Stimulated activated CD8-positive, alpha-beta memory T cell treated with anti-CD3 and anti-CD28 coated beads, Interleukin-4, amount 100 ng/mL, for 1 hour (primary cell): ENCODE measurements at places on chromosomes 4 and X.

DNA sequence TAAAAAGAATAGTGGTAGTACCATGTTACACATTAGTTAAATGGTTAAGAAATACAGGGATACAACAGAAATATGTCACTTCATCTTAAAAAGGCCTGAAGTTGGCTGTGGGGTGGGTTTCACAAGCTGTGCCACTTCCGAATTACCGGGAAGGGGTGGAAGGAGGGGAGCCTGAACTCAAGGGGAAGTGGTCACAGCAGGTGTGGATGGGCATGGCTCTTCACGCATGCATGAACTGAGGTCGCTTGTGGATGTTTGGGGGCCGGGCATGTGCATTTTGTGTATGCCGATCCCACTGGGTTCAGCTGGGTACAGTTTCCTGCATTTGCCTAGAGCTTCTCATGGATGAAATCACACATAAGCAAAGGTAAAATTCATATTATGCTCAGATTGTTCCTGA is 64.9 kb downstream of the CLCN4 start:
- DNase-seq, result no peak

GRCh38 chr4:25953740-25954139 is 39.7 kb downstream of the SMIM20 start:
- no peak for DNase-seq

DNA sequence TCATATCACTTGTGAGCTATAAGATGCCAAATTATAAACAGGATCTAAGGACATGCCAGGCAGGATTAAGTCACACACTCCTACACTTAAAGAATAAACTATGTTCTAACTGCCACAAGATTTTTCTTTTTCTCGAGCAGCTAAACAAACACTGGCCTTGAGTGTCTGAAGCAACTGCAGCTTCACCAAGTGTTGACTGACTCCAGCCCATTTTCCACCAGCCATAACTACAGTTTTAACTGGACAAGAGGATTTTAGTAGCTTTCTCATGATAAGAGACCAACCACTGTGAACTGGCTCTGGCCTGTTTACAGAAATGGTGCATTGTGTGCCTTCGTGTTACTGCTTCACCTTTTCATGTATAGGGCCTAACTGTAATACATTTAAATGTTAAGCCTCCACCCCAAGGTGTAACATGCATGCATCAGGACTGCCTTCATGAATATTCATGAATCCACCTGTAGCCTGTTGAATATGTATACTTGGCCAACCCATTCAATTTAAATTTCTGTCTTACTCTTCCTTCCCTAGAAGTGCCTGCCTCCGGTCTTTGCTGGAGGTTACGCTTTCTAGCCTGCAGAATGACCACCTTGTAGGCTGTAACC is 10.8 kb downstream of the UCP1 start:
- no peak for DNase-seq

DNA sequence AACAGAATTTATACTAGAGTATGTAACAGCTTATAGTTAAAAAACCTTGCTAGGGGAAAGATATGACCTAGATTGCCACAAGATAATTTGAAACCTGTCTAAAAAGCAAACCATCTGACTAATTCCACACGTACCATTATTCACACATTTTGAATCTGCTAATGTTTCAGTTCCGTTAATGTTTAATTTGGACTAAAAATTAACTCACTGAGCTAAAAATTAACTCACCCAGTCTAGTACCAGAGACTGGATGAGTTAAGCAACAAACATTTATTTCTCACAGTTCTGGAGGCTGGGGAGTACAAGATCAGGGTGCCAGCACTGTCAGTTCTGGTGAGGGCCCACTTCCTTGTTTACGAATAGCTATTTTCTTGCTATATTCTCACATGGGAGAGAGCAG is 231.5 kb upstream of the DIAPH2 start:
- no peak for DNase-seq

DNA sequence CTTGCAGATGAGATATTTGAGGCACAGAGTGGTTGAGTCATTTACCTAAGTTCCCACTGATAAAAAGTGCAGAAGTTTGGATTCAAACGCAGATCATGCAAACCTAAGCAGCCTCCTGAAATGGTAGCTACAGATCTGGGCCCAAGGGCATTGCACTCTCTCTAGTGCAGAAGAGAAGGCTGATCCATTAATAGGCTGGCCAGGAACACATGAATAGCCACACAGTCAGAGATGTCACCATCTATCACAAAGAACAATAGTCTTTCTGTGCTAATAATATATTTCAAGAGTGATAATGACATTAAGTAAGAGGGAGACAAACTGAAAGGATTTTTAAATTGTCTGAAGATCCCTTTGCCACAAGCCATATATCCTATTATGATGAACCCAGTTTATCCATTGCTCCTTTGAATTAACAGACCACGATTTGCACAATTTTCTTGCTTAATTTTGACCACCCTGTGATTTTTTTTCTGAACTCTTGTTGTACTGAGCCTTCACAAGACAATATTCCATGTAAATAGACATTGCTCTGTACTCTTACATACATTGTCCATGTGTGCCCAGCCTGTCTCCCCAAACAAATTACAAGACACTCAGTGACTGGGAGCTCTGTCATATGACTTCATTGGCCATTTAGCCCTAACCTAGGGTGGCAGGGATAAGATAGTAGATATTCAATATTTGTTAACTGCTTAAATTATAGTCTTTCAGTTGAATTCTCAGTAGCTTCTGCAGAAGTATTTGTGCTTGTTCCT is 112.4 kb upstream of the RBPJ start:
- no peak for DNase-seq

DNA sequence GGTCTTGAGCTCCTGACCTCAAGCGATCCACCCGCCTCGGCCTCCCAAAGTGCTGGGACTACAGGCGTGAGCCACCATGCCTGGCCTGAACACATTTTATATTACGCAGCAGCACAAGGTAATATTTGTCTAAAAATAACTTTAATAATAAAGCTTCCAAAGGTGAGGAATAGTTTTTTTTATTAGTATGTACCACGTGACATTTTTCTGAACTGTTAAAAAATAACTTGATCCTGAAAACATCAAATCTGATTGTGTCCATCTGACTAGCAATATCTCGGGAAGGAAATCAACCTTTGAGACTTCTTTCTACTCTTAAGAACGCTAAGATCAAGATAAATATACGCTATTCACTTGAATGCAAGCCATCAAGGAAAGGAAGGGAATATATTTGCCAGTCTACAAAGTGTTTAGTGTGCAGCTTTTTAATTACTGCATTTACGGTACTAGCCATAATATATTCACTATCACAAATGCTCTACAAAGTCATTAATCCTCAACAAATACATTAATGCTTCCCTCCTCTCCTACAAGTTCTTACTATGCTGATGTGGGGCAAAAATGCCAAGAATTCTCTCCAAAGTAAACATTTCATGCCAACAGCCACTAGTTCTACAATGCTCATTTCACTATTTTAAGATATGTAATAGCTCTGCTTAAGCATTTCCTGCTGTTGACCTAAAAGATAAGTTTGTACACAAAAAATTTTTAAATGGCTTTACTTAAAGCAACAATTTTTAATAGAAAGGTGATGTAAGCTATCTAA is 143.6 kb downstream of the APBB2 start:
- DNase-seq, result no peak

DNA sequence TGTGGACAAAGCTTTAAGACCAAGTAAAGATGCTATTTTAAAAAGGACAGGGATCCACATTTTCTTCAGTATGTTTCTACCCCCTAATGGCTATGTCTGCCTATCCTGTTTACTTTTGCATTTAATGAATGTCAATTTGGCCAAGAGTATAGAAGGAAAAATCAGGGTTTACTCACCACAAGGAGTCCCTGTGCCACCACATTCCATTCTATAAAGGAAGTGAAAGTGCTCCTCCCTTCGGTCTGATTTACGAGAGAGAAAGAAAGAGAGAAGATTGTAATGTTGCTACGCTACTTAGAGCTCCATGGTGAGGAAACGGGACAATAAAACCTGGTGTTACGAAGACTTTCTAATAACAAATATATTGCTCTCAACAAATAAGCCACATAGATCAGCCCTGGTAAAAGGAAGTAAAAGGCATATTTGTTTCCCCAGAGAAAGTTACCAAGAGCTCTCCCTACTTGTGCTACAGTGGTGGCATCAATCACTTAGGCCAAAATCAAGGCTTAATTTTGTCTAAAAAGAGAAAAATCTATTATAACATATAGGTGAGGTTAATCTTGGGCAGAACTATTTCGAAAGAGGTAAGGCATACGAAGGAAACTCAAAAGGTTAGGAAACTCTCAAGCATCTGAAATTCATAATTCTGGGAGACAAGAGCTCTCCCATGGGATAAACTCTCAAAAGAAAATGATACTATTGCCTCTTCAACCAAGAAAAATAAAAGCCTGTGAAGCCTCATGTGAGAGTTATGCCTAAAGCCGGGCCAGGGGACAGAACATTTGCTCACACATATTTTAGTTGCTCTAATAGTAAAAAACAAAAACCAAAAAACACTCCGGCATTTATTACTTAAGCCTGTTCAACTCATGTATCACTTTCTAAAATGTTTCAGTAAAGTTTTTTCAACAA is 29.5 kb downstream of the TAPT1 start:
- no peak for DNase-seq

- no peak for DNase-seq
These were observed 5.8 kb downstream of the ITM2A start for GRCh38 chrX:79361192-79361870.

- DNase-seq, result no peak
These were observed 736 bp downstream of the IDS start for GRCh38 chrX:149504226-149504914.

- DNase-seq, result no peak
These were observed 15.5 kb downstream of the UBA6 start for GRCh38 chr4:67685532-67685859.

DNA sequence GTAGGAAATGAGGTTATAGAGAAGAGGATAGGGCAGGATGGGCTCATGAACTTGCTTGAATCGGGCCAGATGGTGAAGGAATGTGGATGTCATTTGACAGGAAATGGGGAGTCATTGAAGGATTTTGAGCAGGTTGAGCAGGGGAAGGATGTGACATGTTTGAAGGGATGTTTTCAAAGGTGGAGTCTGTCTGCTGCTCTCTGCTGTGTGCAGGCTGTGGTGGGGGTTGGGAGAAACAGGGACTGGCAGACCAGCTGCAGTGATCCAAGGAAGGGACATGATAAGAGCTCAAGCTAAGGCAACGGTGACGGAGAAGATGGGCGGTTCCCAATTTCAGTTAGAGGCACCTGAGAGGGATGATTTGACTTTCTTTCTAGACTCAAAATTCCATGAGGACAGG is 14.0 kb upstream of the XPNPEP2 start:
- no peak for DNase-seq

DNA sequence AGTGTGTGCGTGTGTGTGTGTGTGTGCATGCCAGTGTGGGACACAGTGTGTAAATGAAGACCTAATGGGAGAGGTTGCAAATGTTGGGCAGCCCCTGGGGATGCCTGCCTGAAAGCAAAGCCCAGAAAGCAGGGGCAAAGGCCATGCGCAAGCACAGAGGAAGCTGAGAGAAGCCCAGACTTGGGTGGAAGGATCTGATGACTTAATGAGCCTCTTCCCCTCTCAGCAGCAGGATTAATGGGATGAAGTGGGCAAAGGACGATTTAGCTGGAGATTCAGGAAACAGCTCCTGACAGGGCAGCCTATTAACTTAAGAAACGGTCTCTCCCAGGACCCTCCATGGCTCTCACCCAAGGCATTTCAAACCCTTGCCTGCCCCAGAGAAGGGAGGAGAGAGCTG is 107.3 kb downstream of the EFNB1 start:
- DNase-seq, result no peak

DNA sequence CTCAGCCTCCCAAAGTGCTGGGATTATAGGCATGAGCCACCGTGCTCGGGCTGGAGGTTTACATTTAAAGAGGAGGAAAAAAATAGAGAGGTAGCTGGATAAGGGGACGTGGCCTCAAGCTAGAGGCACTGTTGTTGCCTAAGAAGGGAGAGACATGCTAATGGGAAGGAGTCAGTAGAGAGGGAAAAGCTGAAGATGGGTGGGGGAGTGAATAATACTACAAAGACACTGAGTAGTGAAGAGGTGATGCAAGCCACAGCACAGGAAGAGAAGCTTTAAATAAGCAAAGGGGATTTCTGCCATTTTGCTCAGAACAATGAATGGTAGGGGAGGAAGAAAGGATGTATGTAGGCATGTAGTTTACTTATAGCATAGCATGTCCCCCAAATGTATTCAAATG is 11.5 kb upstream of the AP1S2 start:
- DNase-seq, result no peak

DNA sequence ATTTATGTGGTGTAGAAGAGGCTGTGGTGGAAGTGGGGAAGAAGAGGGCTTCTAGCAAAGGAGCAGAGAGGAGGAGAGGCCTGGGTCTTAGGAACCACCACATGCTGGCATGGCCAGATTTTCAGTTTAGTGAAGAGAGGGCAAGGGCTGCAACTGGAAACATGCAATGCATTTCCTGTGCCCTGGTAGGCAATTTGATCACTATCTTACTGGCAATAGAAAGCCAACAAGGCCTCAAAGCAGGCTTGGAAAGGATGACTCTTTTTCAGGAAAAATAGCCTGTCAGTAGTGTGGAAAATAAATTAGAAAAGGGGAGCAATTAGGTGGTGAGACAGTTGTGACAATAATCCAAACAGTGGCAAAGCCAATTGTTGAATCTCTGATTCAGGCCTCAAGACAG is 501.9 kb upstream of the ZFP42 start:
- no peak for DNase-seq

GRCh38 chrX:39898147-39898546 is 199.6 kb downstream of the BCOR start:
- no peak for DNase-seq

GRCh38 chrX:22110729-22111494 is 78.8 kb downstream of the PHEX start:
- no peak for DNase-seq

GRCh38 chrX:69501429-69501828 is 2.7 kb upstream of the NALF2 start:
- DNase-seq, result no peak

- no peak for DNase-seq
These were observed at the start of gene PDGFRA for GRCh38 chr4:54228961-54229501. TSS of gene PDGFRA (plus strand) at chr4:54229293. CDS start at chr4:54258769, 29,476 bp downstream.

DNA sequence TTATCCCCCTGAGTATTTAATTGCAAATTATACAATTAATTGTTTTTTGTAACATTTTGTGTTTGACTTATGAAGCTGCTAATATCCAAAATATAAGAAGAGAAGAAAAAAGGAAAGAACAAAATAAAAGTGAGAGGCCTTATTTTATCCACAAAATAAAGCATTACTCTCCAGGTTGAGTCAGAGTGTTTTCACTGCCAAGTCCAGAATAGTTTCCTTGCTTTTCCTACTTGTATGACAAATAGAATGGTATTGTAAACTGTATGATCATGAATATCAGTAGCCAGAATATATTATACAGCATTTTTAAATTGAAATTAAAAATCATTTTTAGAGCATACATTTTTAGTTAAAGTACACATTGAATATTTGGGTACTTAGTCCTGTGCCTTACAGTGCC is 237.8 kb downstream of the NDST4 start:
- DNase-seq, result no peak

DNA sequence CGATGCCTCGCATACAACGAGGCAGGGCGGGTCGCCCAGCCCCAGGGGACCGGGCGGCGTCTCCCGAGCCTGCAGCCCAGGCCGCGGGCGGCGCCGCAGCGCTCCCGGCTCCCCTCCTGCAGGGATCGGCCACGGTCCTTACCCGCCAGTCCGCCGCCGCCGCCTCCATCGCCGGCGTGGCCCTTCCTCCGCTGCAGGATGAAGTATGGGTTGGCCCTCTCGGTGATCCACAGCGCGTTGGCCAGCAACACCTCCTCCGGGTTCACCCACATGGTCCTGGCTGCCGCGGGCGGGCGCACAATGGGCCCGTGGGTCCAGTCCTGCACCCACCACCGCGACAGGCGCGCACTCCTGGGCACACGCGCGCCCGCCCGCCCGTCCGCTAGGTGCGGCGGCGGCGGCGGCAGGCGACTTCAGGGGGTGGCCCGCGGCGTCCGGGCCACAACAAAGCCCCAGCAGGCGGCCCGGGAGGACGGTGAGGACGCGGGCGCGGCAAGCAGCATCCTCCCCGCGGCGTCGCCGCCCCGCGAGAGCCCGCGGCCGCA is 339 bp downstream of the TBC1D9 start:
- DNase-seq, result no peak
